ENCODE measurements at places on chromosomes 1 and 21.

GRCh38 chr1:14873677-14874076, 275.2 kb downstream of the KAZN start:
- DNase-seq = no peak

GRCh38 chr1:11354893-11355553, 82.0 kb downstream of the UBIAD1 start:
- DNase-seq = no peak

GRCh38 chr1:184951788-184952187, 22.5 kb downstream of the NIBAN1 start:
- no peak for DNase-seq

DNA sequence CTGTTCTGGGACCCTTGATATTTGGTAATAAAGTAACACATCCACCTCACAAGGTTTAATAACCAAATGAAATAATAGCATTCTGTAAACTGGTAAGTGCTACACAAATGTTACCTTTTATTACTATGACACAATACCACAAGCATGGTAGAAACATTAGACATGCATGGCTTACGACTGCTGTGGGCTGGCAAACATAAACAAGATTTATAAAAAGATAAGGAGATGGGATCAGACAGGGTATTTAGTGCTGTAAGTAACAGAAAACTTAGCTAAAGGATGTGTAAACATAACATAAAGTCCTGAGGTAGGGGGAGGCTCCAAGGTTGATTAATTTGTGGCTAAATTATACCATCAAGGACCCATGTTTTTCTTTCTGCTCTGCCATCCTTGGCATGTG, 212.6 kb downstream of the BARHL2 start:
- DNase-seq = no peak

DNA sequence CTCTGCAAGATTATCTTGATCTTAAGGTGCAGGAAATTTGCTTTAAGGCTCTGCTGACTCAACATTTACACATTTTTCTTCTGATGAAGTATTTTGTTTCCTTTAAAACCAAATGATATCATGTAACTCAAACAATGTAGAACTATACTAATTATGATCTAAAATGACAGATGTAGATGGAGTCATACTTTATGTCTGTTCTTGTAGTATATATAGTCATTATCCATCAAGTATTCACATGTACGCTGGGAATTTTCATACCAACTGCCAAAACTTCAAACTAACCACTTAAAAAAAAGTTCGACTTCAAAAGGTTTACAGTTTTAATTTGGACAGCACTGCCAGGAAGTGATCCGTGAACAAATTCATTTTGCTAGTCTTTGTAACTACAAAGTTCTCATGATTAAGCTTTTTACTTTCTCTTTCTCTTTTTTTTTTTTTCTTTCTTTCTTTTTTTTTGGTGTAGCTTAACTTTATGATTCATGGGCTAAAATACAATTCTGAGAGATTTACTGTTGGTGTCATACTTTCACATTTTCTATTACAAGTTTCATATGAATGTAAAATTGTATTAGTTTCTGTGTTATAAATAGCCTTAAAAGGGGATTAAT, 509.0 kb upstream of the CXADR start:
- no peak for DNase-seq

GRCh38 chr1:217052626-217053025, 329.4 kb upstream of the ESRRG start:
- no peak for DNase-seq

GRCh38 chr1:201329286-201329685, 46.0 kb downstream of the PKP1 start:
- DNase-seq = no peak

DNA sequence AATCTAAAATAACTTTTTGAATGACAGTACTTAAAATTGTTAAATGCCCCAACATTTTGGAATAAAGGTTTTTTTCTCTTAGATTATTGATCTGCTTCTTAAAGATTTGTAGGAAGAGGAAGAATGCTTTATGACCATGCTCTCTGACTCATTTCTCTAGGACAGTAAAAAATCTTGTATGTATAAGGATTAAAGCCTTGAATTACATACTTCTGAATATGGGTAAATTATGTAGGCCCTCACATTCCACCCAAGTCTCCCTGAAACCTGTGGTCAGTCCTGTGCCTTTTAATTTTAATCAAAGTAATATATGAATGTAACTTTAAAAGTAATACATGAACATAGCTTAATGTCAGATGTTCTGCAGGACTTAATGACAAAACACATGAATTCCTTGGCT, 50.5 kb downstream of the ABCD3 start:
- DNase-seq = no peak

- DNase-seq = no peak
Observed at GRCh38 chr1:167503626-167504466, 14.5 kb downstream of the CD247 start.

GRCh38 chr21:43209575-43210453, 41.0 kb downstream of the CRYAA start:
- DNase-seq = no peak

- DNase-seq = no peak
Observed at GRCh38 chr1:26010825-26011224, 10.8 kb upstream of the EXTL1 start.

GRCh38 chr21:18161841-18162240, 82.8 kb upstream of the CHODL start:
- no peak for DNase-seq

DNA sequence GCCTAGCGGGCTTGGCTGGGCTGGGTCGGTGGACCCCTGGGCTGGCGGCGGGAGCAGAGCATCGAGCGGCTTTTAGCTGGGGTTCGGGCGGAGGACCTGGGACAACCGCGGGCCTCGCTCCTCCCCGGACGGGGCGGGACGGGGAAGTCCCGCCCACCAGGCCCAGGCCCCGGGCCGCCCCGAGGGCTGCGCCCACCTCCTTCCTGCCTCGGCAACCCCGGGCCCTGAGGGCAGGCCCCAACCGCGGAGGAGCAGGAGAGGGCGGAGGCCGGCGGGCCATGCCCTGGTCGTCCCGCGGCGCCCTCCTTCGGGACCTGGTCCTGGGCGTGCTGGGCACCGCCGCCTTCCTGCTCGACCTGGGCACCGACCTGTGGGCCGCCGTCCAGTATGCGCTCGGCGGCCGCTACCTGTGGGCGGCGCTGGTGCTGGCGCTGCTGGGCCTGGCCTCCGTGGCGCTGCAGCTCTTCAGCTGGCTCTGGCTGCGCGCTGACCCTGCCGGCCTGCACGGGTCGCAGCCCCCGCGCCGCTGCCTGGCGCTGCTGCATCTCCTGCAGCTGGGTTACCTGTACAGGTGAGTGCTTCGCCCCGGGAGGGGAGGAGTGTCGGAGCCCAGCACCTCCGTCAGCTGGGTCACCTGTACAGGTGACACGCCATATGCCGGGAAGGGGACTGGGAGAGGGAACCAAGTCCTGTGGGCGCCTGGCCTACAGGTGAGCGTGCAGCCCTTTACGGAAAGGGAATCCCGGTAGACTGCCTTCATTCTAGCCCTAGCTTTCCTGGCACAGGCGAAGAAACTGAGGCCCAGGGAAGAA, at the start of gene XKR8:
Gene XKR8, plus strand, starts transcription at position 182 of the 812 bp plus-strand sequence. Its CDS starts 97 bp downstream, at position 279.
- peak; percentile 81 for DNase-seq

GRCh38 chr1:71831646-71832045, 450.7 kb downstream of the NEGR1 start:
- DNase-seq = no peak

- no peak for DNase-seq
Observed at GRCh38 chr1:60596791-60597750, 485.3 kb upstream of the NFIA start.

DNA sequence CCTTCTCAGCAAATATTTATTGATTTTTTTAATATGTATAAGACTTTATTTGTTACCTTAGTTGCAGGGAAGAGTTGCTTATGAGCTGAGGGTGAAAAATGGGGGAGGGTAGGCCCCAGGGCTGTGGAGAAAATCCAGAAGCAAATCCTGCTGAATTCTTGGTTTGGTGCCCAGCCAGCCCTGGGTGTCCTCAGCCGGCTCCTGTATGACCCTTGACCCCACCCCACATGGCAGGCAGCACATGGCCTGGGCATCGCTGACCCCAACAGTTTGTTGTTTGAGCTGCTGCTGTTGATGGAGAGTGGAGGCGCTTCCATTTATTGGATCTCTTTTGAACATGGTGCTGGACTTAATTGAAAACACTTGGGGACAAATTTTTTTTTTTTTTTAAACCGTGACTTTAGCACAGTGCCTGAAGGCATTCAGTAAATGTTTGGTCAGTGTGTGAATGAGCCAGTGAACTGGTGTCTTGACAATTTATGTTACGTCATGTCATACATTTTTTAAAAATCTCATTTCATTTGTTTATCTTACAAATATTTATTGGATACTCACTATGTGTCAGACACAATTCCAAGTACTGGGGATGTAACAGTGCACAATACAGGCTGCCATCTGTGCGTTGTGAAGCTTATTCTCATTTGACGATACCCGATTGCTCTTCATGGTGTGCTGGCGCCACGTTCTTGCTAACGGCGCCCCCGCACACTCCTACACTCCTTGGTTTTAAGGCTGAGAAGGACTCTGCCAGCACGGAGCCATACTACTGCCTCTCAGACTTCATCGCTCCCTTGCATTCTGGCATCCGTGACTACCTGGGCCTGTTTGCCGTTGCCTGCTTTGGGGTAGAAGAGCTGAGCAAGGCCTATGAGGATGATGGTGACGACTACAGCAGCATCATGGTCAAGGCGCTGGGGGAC, 98.8 kb downstream of the MTR start:
- no peak for DNase-seq

GRCh38 chr1:31593136-31593665, 16.9 kb downstream of the TINAGL1 start:
- DNase-seq = no peak

DNA sequence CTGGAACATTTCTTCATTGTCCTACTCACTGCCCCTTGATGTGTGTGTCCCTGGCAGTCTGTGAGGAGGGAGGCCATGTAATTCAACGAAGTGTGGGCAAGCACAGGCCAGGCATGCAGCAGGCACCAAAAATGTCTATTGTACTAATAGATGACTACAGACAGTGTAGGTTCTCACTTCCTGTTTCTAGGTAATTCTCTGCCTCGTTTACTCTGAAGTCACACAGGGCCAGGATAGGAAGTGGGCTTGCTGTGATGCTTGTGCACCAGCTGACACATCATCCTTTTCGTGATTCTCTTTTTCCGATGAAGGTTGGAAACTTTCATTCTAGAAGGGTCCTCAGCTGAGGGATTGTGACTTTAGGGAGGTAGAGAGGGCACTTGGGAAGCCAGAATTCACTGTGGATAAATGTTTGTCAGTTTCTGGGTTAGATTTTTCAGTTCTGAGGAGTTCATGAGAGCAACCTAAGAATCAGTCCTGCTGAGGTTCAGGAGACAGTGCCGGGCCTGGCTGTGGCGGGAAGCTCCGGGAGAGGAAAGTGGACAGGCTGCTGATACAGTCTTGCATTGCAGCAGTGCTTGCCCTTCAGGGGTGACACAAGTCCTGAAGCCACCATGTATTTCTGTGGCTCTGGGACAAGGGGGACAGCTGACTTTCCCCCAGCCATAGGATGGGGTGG, 4.3 kb upstream of the CSF1 start:
- peak; percentile 23 for DNase-seq

- peak; percentile 90 for DNase-seq
Observed at GRCh38 chr1:25608488-25609178, 8.0 kb upstream of the MAN1C1 start.

- DNase-seq = no peak
Observed at GRCh38 chr1:71745326-71745725, 537.0 kb downstream of the NEGR1 start.

GRCh38 chr1:4612991-4613390, 41.4 kb upstream of the AJAP1 start:
- DNase-seq = no peak

DNA sequence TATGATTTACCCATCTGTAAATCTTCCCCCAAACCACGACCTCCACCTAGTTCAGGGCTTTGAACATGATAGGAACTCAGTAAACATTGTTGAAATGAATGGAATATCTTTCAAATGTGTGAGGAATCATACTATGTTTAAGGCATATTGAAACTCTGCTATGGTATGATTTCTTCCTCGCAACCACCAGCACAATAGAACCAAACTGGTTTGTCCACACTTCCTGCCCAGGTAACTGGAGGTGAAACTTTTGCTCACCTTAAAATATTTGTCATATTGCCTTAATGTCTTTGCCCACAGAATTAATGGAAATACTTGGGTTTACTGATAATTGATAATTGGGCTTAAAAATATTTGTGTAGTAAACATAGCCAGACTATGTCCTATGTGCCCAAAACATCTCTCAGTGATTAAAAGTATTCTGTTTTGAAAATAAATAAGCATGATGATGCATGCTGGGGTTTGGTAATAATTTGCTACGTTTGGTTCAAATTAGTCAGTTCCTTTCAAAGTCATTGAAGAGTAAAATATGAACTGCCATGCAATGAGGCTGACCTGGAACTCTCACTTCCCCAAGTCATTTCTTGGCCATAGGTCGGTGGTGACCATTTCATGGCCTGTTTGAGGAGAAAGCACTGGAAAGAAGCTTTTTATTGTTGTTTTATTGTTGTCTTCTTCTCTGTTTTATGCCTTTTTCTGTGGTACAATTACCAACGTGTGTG, 73.3 kb downstream of the TNFSF18 start:
- no peak for DNase-seq

DNA sequence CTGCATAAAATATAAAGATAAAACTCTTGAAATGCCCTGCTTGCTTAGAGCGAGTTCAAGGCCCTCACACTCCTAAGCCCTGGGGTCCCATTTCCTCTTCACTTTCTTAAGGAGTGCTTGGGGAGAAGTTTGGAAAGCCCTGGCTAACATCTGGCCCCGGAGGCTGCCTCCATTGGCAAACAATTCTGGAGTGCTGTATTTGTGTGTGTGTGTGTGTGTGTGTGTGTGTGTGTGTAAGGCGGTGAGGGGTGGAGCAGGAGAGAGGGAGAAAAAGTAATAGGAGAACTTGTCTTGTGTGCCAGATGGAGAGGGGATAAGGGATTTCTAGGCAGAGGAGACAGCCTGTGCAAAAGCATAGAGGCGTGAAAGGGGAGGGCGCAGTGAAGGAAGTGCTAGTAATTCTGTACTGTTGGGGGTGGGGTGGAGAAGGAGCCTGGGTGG, 578 bp upstream of the TRIM62 start:
- DNase-seq = no peak

DNA sequence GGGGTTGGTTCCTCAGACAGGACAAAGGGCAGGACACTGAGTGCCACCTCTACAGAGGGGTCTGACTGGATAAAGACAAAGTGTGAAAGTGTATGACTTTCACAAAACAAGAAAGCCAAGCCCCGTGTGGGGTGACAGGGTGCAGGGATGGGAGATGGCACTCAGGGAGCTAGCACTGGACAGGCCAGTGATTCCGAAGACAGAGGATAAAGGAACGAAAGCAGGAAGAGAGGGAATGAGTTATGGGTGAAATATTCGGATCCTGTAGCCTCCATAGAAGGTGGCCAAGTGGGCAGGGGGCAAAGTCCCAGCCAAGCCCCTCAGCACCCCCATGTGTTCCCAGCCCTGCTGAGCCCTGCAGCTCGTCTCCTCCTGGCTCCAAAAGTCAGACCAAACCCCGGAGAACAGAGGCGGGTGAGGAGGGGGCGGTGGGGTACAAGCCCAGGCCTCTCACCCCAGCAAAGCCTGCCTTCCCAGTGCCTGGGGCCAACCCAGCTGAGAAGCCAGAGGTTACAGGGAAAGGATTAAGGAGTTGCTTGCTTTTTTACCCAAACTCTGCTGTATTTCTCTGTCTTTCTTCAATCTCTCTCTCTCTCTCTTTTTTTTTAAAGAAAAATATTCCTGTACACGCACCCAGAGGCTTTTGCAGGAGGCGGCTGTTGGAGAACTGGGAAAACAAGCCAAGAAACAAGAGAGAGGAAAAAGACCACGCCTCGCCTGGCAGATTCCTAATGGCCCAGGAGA, 14.0 kb upstream of the WASF2 start:
- no peak for DNase-seq

- no peak for DNase-seq
Observed at GRCh38 chr1:10514490-10515235, 39.9 kb downstream of the PEX14 start.
